Activated CD8-positive, alpha-beta T cell treated with anti-CD3 and anti-CD28 coated beads for 36 hours (primary cell): ENCODE measurements at places on chromosomes 16 and 17.

DNA sequence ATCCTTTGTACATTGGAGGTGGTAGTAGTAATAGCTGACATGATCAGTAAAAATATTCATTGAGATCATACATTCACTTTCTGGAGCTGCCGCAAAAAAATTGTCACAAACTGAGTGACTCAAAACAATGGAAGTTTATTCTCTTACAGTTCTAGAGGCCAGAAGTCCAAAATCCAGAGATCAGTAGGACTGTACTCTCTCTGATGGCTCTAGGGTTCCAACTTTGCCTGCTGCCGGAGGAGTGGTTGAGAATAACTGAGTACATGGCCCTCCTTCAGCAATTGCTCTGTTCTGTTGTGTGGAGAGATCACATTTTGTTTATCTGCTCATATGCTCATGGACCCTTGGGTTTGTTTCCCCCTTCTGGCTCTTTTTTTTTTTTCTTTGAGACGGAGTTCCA lies 23.5 kb downstream of the ABAT start:
- no peak for DNase-seq

DNA sequence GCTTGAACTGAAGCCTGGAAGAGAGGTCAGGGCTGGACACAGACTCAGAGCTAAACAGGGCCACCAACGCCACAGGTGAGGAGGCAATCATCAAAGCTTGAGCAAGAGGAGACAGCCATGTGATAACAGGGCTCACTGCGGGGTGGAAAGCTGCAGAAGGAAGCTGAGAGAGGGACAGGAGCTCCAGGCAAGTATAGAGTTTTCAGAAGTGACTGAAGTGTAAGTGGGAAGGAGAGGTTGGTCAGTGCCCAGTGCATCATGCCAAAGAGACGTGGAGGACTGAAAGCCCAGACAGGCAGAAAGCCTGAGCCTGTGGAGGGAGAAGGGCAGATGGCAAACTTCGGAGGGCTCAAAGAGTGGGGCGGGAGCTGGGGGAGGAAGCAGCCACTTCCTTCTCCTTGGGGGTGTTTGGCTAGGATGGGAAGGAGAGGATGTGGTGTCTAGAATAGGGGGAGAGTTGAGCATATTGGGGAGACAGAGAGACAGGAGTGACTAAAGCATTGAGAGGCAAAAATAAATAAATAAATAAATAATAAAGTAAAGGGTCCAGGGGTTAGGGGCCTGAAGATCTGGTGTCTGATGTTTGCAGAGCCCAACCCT lies 2.6 kb downstream of the KIFC3 start:
- DNase-seq, result no peak

- no peak for DNase-seq
These were observed 25.0 kb downstream of the MAP3K3 start for GRCh38 chr17:63647065-63647725.

- DNase-seq, result no peak
These were observed 121.7 kb downstream of the CMIP start for GRCh38 chr16:81566086-81567007.

DNA sequence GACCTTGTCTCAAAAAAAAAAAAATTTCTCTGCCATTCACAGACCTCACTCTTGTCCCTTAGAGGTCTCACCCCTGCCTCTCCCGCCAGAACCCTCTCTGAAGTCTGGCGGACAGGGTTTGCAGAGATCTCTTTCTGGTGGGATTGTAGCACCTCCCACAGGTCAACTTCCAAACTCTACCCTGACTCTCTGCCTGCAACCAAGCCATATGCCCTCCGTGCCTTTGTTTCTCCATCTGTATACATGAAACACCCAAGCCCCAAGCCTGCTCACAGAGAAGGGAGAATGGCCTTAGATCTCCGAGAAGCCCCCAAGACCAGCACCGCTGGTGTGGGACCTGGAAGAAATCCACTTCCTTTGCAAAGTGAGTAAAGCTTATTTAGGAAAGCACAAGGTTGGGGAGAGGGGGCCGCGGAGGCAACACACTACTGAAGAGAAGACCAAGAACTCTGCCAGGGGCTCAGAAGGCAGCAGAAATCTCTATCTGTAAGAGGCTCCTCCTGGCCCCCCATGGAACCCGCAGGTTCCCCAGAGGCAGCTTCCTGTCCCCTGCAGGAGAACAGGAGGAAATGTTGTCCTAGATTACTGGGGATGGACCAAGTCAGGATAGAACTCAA lies 219.9 kb downstream of the C16orf78 start:
- no peak for DNase-seq

DNA sequence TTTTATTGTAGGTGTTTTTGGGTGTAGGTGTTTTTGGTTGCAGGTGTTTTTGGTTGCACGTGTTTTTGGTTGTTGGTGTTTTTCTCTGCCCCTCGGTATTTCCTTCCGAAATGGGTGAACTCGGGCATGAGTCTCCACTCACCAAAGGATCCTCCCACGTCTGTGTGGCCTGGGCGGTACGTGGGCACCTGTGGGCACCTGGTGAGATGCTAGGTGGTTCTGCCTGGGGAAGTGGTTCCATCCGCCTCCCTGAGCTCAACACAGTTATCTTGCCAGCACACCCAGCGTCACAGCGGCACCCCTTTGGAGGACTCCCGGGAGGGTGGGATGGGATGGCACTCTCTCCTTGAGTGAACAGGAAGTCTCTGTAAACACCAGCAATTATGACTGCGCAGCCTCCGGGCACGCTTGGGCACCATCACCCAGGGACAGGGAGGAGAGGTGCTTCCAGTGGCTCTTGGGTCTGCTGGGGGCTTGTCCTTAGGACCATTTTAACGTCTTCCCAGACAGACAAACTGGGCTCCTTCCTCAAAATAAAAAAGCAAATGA lies 29.8 kb downstream of the COX4I1 start:
- DNase-seq, result no peak

- peak; percentile 82 for DNase-seq
These were observed 631 bp downstream of the KREMEN2 start for GRCh38 chr16:2964475-2965336.

DNA sequence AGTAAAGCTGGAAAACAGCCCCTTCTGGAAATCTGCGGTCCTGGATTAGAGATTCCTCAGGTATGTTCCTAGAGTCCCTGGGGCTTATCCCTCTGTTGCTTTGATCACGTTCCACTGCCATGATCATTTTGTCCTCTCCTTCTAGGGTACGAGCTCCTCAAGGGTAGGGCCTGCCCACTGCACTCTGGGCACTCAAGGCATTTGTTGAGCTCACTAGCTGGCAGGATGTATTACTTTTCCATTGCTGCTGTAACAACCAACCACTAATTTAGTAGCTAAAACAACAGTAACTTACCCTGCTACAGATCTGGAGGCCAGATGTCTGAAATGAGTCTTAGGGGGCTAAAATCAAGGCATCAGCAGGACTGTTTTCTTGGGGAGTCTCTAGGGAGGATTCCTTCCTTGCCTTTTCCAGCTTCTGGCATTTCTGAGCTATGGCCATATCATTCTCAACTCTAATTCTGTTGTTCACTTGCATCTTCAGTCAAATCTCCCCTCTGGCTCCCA lies 65.7 kb downstream of the ARSG start:
- DNase-seq, result peak; percentile 35

DNA sequence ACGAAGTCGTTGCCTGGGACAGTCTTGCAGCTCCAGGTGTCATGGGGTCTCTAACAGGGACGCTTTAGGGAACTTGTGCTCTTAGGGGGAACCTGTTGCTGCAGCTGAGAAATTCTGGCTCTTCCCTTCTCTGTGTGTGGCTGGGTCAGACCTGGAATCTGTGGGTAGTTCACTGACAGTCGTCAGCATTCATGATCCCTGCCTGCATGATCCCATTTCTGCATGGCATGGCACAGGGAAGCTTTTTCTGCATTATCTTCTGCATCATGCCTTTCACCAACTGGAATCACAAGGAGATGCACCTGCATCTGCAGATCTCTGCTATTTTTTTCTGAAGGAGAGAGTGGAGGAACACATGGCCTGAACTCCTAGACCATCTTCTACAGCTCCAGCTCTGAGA lies 85.6 kb downstream of the SOX9 start:
- DNase-seq, result no peak

DNA sequence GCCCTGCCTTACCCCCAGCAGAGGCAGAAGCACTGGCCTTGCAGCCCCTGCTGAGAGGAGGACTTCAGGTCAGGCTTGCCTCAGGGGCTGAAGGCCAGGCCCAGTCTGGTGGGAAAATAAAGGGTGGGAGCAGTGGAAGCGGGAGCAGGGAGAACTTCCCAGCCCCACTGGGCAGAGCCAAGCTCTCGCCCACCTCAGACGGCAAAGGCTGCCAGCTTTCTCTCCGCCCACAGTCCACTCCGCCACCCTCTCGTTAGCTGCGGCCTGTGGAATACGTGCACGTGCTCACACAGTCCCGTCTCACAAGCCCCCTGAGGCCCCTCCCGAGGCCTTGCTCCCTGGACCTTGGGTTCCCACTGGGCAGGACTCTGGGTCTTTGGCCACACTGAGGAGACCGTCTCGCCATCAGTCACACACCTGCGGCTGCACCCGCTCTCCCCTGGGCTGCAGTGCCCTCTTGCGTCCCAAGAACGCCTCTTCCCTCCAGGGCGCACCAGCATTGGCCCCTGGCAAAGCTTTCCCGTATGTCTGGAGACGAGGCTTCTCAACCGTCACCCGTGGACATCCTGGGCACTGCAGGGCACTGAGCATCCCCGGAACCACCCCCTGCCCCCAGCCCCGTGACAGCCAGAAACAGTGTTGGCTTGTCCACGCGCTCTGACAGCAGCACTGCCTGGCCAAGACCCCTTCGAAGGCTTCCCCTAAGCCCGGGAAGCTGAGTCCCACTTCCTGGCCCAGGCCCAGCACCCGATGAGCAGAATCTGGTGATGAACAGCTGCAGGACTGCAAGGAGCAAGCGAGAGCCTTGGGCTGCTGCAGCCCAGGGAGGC lies 8.3 kb downstream of the MRPL28 start:
- DNase-seq, result peak; percentile 84

DNA sequence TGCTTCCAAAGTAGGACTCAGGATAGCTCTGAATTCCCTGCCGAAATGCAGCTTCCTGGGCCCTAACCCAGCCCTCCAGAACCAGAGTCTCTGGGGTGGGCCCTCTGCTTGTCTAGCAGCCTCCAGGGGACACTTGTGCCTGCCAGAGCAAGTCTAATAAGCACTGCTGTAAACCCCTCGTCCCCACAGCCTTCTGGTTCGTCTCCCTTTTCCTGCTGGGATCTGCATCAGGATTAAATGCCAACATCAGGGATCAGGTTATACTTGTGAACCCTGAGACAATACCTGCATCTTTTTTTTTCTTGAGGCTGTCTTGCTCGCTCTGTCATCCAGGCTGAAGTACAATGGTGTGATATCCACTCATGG lies 282.0 kb downstream of the SEC14L1 start:
- DNase-seq, result no peak

DNA sequence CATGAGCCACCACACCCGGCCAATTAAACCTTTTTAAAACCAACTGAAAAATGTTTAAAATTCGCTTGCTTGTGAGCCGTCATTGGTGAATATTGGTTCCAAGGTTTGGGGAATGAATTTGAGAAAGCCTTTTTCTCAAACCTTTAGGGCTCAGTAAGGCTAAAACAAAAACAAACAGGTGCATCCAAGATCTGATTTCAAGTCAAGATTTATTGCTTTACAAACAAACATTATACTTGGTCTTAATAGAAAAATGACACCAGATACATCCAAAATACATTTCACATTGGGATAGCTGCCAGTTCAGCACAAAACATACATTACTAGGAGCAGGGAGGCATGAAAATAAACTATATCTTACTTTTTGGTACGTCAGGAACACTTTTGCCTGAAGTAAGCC lies 5.4 kb downstream of the C17orf58 start:
- DNase-seq, result no peak

GRCh38 chr17:63798572-63799106 lies 24.7 kb downstream of the DDX42 start:
- no peak for DNase-seq

- no peak for DNase-seq
These were observed 210.1 kb upstream of the MAF start for GRCh38 chr16:79810449-79811189.

GRCh38 chr17:35679007-35679682 lies 52.3 kb upstream of the RASL10B start:
- DNase-seq, result no peak

- DNase-seq, result peak; percentile 68
These were observed 32.4 kb downstream of the DCAKD start for GRCh38 chr17:45018848-45019711.

- no peak for DNase-seq
These were observed 42.6 kb upstream of the CLEC18B start for GRCh38 chr16:74463888-74464287.

GRCh38 chr17:57369509-57369945 lies 113.2 kb downstream of the MSI2 start:
- peak; percentile 26 for DNase-seq

DNA sequence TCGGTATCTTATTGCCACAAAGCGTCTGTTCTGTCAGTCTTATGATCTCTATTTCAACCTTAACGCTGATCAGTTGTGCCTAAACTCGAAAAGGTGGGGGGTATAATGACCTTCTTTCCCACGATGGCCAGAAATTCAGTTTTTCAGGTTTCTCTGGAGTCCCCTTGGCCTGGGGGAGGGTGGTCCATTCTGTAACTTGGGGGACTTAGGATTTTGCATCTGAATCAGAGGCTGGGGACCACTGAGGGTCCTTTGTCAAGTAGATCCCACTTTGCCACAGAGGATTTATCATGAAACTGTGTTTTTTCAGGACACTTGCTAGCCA lies 6.3 kb upstream of the WDR59 start:
- no peak for DNase-seq

DNA sequence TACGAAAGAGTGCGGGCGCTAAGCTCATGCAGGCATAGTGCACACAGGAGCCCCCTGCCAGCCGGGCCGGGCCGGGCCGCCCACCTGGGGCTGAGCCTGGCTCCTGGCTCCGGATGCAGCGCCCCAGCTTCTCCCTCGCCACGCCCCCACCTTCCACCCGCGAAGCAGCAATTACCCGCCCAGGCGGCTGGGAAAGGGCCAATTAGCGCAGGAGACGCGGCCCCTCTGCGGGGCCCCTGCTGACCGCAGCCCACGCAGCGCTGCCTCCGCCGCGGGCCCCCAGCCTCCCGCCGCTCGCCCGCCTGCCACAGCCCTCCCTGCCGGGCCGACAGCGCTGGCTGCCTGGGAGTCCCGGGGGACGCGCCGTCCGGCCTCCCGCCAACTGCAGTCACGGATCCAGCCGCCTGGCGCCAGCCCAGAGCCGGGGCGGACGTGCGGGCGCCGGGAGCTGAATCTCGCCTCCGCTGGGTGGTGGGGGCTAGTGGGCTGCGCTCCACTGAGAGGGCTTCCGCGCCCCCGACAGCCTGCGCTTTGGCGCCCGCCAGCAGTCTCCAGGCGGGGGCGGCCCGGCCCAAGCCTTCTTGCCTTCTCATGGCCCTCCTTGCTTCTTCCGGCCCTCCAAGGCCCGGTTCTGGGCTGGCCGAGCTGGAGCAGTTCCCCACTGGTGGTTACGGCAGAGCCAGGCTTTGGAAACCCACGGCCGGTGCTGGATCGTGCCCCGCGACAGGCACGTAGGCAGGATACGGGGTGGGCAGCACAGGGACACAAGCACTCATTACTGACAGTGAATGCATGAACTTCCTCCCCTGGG lies 14.9 kb upstream of the CBFB start:
- peak; percentile 91 for DNase-seq
